H1 (cell line): ENCODE measurements at places on chromosomes 1 and 21. TPM values are rescaled to one million over a fixed set of nuclear protein-coding genes. Genes with fewer than 3 reads are reported as not detected.

DNA sequence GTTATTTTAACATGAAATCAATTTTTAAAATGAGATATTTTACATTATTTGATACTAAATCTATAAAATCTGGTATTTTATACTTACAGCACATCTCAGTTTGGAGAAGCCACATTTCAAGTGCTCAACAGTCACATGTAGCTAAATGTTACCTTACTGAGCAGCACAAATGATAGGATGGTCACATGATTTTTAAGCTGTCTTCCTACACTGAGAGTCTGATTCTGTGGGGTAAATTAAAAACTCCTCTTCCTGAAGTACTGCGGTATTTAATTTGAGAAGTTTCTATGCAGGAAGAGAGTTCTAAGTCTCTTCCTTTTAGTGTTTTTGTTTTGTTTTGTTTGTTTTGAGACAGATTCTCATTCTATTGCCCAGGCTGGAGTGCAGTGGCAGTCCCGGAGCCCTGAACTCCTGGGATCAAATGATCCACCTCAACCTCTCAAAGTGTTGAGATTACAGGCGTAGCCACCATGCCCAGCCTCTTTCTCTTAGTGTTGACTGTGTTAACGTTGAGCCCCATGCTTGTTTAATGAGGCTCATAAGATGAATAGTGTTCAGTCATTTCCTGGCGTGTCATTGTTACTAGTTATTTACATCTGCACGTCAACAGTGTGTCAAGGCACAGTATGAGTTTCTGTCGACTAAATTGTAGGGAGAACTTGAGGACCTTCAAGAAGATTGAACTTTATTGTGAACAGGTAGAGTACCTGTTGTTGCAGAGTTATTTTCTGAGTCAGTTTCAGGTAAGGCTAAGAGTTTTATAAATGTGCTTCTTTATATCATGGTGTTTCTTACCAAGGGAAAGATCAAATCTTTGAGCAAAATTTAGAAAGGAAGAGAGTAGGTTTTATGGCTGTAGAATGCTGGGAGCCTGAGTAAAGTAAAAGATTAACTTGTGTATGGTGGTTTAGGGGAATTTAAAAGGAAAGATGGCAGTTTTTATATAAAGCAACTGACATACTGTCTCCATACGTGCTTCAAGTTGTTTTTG, 3.3 kb downstream of the CNST start:
- DNase-seq, result no peak

Gene IGSF9
- polyA plus RNA-seq, result 10.9 and 22.5 TPM in 2 replicates

DNA sequence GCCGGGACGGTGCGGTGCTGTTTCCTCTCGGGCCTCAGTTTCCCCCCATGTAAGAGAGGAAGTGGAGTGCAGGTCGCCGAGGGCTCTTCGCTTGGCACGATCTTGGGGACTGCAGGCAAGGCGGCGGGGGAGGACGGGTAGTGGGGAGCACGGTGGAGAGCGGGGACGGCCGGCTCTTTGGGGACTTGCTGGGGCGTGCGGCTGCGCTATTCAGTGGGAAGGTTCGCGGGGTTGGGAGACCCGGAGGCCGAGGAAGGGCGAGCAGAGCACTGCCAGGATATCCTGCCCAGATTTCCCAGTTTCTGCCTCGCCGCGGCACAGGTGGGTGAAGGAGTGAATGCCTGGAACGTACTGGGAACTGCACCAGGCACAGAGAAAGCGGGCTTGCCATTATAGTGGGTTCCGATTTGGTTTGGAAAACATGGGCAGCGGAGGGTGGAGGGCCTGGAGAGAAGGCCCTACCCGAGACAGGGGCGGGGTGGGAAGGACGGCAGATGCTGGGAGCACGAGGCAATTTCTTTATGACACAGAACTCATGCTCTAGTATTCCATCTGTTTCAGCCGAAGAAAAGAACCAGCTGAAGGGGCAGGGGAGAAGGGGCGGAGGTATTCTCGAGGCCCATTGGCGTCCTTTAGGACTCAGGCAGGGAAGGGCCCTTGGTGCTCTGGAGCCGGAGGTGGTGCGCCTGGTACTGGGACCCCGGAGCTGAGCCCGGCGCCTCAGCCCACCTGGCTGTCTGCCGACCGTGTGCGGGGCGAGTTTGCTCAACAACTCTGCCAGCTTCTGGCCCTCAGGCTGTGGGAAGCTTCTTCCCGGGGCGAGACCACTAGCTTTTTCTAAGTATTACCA, 960 bp downstream of the PCSK9 start:
- DNase-seq, result peak; percentile 61

DNA sequence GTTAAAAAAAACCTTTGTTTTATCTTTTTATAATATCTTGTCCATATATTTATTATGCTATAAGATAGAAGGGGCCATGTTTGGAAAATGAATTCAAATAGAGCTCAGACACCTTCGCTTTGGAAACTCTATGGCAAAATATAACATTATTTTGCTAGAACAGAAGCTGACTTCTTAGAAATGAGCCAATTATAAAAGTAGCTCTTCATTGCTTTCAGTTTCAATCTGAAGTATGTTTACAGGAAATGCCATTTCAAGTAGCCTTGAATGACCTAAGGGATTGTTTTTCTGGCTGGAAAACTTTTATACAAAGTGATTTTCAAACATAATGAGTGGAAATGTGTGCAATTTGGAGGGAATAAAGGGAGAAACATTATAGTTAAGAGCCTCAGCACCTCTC, 37.8 kb upstream of the GBP5 start:
- DNase-seq, result no peak

Gene CFHR3
- 0.08 and 0.20 TPM in 2 replicates for polyA plus RNA-seq

Gene TAL1
- polyA plus RNA-seq, result 0.06 and 0.09 TPM in 2 replicates

GRCh38 chr1:221188458-221188857, 309.2 kb downstream of the HLX start:
- no peak for DNase-seq

DNA sequence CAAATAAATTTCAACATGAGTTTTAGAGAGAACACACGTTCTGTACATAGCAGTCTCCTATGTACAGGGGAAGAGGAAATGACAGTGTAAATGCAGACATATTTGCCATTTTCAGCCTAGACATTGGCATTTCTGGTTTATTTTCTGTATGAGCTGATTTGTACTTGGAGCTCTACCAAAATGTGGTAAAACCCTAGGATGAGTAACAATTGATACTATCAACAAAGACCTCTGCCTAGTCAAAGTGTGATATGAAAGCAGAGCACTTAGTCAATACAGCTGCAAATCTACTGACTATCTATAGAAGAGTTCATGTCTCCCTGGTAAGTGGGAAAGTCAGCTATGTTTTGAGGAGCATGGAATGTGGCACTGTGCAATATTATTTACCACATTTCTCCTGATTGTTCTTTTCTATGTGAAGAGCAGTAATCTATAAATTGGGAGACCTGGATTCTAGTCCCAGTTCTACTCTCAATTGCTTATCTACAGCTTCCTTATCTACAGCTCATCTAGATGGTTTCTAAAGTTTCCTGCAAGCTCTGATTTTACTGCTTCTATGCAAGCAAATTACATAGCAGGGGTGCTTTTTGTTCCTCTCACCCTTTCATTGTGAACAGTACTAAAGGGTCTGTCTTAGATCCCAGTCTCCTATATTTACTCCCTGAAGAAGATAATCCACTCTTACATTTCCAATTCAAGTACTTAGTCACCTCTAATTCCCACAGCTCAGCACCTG, 334.2 kb downstream of the NTNG1 start:
- DNase-seq, result no peak

DNA sequence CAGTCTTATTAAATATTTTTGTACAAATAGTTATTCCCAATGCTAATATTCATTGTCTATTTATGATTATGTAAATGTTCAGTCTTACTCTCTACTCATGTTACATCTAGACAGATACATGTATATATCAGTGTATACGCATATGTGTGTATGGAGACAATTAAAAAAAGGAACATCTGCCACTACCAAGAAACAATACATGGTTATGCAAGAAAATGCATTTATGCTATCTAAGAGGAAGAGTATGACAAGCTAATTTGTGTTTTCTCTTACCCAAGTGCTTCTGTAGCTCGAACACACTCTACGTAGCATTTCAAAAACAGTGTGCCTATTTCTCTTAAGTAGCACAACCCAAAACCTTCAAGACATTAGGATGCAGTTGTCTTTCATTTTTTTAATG, 6.1 kb upstream of the RLF start:
- DNase-seq, result no peak

GRCh38 chr1:166031932-166032571, 134.7 kb downstream of the FAM78B start:
- DNase-seq, result no peak

Gene GJA4
- polyA plus RNA-seq, result 3.9 and 4.3 TPM in 2 replicates

- no peak for DNase-seq
Measured at GRCh38 chr1:53447413-53447812, 11.8 kb upstream of the DMRTB1 start.

Gene TNFRSF9
- polyA plus RNA-seq, result not detected in 2 replicates

- DNase-seq, result no peak
Measured at GRCh38 chr1:218959784-218960183, 213.9 kb upstream of the LYPLAL1 start.

Gene NTNG1
- polyA plus RNA-seq, result 0.83 and 1.2 TPM in 2 replicates

DNA sequence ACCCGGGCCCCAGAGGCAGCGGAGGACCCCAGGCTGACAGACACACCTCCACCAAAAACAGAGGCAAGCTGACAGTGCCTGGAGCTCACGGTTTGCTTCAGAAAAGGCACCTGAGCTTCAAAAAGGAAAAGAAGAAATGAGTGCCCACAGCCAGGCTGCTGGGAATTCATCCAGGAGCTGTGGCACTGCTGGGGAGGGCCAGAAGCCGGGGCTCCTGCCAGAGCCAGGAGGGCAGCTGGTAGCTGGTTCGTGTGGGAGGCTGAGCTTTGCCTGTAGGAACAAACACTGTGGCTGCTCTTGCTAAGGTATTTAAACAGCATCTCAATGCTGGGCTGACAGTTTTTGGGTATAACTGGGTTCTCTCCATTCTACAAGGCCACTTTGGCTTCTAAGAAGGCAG, 19.5 kb downstream of the KCNJ6 start:
- DNase-seq, result no peak

DNA sequence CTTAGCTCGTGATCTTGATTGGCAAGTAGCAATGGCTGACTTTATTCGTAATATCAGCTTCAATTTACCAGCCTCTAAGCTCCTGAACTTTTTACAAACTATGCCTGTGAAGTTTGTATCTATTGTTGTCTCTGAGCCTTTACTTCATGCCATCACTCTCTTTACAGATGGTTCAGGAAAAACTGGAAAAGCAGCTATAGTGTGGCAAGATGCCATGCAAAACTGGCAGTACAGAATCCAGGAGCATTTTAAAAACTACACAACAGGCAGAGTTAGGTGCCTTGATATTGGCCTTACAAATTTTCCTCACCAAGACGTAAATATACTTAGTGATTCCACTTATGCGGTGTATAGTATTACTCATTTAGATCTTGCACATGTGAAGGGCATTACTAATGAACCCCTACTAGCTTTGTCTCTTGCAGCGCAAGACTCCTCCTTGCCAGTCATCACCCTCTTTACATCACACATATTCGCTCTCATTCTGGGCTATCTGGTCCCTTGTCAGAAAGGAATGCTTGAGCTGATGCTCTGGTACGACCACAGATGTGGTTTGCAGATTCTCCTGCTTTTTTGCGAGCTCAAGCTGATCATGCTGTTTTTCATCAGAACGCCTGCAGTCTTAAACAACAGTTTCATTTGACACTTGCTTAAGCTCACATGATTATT, 36.3 kb downstream of the CLCA1 start:
- DNase-seq, result no peak

Gene PFKFB2
- 5.5 and 6.7 TPM in 2 replicates for polyA plus RNA-seq

- DNase-seq, result no peak
Measured at GRCh38 chr1:23591460-23592208, 32.3 kb upstream of the ID3 start.

Gene PLD5
- 0.66 and 0.86 TPM in 2 replicates for polyA plus RNA-seq

Gene SLC9C2
- polyA plus RNA-seq, result not detected in 2 replicates

GRCh38 chr21:43206231-43207042, 37.6 kb downstream of the CRYAA start:
- no peak for DNase-seq

- DNase-seq, result no peak
Measured at GRCh38 chr21:43927591-43928221, 62.7 kb downstream of the AGPAT3 start.

Gene KCNJ15
- polyA plus RNA-seq, result under 0.01 TPM in 1 of 2 replicates, not detected in the other

Gene CCDC17
- polyA plus RNA-seq, result 0.95 and 1.2 TPM in 2 replicates

- DNase-seq, result no peak
Measured at GRCh38 chr1:235781807-235782206, 84.9 kb downstream of the LYST start.

DNA sequence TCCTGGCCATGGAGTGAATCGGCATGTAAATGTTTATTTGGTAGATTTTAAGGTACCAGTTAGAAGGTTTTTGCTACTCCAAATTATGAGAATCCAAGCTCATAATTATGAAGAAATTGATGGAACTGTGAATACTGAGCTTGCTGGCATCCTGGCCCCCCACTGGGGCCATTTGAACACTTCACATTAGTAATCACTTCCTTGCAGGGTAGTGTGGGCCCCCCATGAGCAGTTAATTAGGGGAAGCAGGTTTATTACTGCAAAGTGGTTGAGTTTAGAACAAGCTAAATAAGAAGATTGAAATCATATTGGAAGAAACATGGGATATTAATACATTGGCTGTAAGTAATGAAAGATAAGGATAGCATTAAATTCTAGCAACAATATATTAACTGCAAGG, 86.7 kb downstream of the S1PR1 start:
- DNase-seq, result no peak

GRCh38 chr1:30685796-30686165, 37.6 kb downstream of the MATN1 start:
- DNase-seq, result no peak

Gene KRTAP8-1
- not detected in 2 replicates for polyA plus RNA-seq

DNA sequence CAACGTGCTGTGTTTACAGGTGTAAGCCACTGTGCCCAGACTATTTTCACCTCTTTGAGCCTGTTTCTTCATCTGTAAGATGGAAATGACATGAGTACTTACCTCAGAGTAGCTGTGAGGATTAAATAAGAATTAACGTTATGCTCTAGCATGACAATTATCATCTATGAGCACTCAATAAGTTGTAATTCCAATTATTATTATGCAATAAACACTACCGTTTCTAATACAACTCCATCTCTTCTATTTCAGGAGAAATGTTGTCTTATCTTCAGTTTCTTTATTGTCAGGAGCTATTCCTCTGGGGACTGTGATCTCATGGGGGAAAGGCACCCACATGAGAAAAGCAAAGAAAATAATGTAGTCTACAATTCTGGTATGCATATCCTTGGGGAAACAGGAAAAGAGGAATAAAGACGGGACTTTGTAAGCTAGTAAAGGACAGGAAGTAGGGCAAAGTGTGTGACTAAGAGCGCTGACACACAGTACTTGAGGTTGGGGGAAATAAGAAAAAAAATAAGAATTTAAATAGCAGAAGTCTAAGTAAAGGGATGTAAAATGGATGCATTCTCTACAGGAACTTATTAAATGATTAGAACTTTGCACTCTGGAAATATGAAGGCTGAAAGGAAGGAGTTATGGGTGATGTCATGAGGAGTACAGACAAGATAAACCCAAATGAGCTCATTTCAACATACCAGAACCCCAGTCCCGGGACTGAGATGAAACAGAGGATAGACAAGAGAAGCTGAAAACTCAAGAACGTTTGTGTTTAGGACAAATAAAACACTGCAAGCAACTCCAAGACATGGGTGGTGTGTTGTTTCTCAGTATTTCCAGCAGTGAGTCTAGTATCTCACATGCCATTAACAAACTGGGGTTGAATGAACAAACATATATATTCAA, 9.8 kb downstream of the PHC2 start:
- no peak for DNase-seq
